ENCODE measurements at places on chromosomes 5 and 9. TPM values are rescaled to one million over a fixed set of nuclear protein-coding genes. Genes with fewer than 3 reads are reported as not detected.

Gene FBLL1
- not detected for total RNA-seq

Gene MIER3
- 11.0 TPM for total RNA-seq

Gene C7
- total RNA-seq: 1.4 TPM

Gene ZNF608
- 0.18 TPM for total RNA-seq

Gene CAVIN4
- not detected for total RNA-seq

Measured in myometrial cell (primary cell).